ENCODE measurements at places on chromosomes 6 and 20. TPM values are rescaled to one million over a fixed set of nuclear protein-coding genes. Genes with fewer than 3 reads are reported as not detected.

The ERMARD gene
- 40.8 TPM for polyA plus RNA-seq

The RBM38 gene
- 28.4 TPM for polyA plus RNA-seq

DNA sequence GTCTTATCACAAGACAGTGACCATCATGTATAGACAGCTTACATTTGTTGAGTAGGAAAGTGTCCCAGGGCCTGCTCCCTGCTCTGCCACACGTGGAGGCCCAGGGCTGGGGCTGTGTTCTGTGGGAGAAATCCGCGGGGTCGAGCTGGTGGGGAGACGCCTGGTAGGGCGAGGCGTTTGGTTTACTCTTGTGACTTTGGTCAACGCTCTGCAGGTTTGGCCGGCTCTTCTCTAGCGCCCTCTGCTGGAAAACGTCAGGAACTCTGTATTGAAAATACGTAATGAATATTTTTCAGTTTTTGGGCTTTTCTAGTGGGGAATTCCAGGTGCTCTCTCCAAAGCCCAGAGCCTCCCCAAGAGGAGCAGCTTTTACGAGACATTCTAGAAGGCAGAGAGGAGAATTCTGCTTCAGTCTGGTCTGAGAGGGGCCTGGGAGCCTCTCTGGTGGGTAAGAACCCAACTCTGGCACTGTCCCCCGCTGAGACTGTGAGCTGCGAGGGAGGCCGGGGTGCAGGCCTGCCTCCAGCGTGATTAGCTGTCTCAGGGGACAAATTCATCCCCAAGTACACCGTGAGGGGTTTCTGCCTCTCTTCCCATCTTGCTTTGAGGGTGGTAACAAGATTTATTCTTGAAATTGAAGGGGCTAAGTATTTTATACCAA lies 112.6 kb upstream of the RALGAPA2 start:
- DNase-seq: peak; percentile 66

DNA sequence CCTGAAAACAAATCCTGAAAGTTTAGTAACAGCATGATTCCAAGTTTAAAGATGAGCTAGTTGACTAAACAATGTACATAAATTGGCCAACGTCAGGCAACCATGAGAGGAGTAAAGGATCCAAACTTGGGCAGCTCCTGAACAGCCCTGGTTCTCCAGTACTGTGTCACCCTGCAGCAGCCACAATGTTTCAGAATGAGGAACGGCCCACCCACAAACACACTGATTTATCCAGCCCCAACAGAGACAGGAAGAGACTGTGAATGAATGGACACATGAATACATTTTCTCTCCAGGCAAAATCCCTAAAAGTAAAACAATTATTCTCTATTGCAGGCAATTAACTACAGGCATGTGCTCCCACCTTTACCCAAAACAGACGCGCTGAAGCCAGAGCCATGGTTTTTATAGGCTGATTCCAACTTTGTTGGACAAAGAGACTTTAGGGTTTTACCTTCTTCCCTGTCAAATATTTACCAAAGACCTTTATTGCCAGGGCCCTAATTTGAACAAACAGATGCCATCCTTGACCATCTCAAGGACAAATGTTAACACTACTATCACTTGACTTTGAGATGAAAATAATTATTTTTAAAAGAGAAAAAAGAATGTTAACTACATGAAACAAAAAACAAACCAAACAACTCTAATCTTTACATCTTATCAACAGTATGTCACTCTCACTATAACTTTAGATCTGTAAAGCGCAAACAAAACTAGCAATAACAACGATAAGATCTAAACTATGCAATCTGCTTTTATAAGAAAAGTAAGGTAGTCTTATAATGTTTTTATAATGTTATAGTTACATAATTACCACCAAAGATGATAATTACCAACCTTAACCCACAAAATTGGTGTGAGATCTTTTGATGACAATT lies 22.9 kb downstream of the CNKSR3 start:
- no peak for DNase-seq

- DNase-seq: no peak
These were observed 212.4 kb downstream of the GMPR start for GRCh38 chr6:16450821-16451220.

GRCh38 chr6:109854541-109855308 lies 123.4 kb upstream of the GPR6 start:
- no peak for DNase-seq

GRCh38 chr20:10644458-10645204 lies 29.2 kb downstream of the JAG1 start:
- no peak for DNase-seq

The SLC22A7 gene
- 0.24 TPM for polyA plus RNA-seq

The UBE2C gene
- polyA plus RNA-seq: 104 TPM

The KCNG1 gene
- polyA plus RNA-seq: 0.31 TPM

The SSTR4 gene
- polyA plus RNA-seq: 0.25 TPM

DNA sequence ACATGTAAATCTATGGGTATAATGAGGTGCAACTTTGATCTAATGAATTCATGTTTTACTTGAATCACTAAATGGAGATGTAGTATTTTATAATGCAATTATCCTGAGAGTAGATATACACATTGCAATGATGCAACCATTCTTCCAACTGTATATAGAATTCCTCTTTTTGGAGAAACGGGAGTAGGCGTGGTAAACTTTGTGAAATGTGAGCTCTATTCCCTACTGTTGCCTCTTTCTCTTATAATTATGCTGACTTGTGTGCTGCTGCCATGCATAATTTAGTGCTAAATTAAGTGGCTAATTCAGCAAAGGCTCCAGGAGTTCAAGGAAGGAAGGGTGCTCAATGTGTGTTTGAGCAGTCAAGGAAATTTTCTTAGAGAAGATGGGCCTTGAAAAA lies 116.6 kb upstream of the SLC35B3 start:
- no peak for DNase-seq

The PSORS1C2 gene
- polyA plus RNA-seq: not detected

- DNase-seq: no peak
These were observed 302.8 kb downstream of the THBS2 start for GRCh38 chr6:168950858-168951214.

The GNL1 gene
- 88.9 TPM for polyA plus RNA-seq

DNA sequence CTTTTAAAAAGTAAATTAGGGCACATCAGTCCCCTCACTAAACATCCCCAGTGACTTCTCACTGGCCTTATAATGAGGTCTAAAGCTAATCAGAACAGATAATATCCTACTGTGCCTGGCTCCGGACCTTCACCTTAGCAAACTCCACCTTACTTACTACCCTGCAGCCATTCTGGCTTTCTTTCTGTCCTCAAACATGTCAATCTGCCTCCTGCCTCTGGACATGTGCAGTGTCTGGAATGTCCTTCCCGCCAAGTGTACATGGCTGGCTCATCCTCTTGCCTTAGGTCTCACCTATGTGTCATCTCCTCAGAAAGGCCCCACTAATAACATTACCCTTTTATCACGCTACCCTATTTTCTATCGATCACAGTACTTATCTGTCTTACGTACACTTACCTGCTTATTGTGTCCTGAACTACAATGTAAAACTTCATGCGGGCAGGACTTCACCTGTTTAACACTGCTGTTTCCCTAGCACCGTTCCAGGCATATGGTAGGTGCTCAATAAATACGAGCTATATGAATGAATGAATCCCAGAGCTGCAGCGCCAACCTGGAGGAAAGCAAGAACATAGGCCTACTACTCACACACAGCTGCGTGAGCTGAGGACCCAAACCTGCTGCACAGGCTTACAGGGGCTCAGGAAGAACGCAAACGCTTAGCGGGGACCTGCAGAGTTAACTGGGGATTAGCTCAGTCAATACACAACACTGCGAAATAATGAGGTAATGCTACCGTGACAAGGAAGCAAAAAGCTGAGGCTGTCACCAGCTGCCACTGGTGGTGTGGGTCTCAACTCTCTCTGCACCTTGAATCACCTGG lies 991 bp downstream of the UQCC2 start:
- no peak for DNase-seq

DNA sequence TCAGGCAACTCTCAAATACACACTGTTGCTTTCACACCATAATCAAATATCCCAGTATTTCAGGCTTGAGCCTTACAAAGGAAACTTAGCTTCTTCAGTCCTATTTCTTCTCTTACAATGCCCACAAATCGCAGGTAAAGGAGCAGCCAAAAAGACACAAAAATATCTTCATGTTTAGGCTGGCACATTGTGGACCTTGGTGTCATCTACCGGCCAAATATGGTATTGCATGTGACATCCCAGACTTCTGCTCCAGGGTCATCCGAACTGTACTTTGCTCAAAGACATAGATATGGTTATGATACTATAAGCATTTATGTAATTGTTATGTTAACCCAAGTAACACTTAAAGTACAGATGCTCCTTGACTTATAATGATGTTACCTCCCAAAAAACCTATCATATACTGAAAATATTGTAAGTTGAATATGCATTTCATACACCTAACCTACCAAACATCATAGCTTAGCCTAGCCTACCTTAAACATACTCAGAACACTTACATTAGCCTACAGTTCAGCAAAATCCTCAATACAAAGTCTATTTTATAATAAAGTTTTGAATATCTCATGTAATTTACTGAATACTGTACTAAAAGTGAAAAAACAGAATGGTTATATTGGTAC lies 4.6 kb downstream of the OR2H2 start:
- DNase-seq: peak; percentile 14

The TCP11 gene
- polyA plus RNA-seq: 1.3 TPM

The UNC5CL gene
- polyA plus RNA-seq: 5.5 TPM

- no peak for DNase-seq
These were observed 84.9 kb downstream of the TIAM2 start for GRCh38 chr6:155079985-155080452.

- DNase-seq: no peak
These were observed 40.2 kb upstream of the SAMHD1 start for GRCh38 chr20:36991703-36992102.

The HSF2 gene
- 38.4 TPM for polyA plus RNA-seq

GRCh38 chr6:166168616-166169548 lies 1.2 kb upstream of the TBXT start:
- no peak for DNase-seq

DNA sequence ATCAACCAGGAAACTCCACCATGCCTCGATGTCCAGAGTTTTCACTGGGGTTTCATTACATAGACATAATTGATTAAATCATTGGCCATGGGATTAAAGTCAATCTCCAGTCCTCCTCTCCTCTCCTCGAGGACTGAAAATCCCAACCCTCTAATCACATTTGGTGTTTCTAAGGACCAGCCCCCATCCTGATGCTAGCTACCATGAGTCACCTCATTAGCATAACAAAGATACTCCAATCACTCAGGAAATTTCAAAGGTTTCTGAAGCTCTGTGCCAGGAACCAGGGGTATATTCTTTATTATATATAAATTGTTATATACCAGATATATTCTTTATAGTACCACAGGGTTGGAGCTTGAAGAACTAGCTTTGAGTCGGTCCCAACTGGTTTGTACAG lies 212.9 kb upstream of the PRND start:
- no peak for DNase-seq

DNA sequence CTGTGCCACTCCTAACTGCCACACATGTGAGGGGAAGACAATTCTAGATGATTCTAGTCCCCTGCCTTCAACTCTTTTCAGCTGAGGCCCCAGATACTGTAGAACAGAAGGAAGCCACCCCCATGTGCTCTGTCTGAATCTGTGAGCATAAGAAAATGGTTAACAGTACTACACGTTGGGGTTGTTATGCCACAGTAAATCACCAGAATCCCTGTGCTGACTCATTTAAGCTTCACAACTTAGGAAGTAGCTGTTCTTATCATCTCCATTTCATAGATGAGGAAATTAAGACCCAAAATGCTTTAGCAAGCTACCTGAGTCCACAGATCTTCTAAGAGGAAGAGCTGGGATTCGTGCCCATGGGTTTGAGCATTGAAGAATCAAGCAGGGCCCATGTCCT lies 27.4 kb upstream of the SCRT2 start:
- DNase-seq: no peak
